ENCODE measurements at places on chromosomes 5 and 9. TPM values are rescaled to one million over a fixed set of nuclear protein-coding genes. Genes with fewer than 3 reads are reported as not detected.

The OR1J2 gene
- not detected for total RNA-seq

The CDX1 gene
- 0.49 TPM for total RNA-seq

The DBH gene
- total RNA-seq, result under 0.01 TPM

DNA sequence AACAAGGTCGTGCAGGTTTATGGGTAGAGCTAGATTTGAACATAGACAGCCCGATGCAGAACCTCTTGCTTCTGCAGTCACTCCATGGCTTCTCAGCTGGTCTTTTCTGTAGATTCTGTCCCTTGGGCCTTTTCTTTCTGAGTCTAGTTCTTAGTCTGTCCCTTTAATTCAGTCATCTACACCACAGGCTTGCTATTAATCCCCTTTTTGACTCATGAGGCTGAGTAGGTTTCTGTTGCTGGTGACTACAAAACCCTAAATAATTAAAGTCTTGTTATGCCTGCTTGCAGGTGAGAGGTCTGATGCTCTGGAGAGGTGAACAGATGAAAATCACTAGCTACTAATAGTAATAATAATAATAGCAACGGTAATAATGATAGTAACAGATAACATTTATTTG, 19.3 kb upstream of the STRBP start:
- DNase-seq, result no peak

- DNase-seq, result no peak
Measured at GRCh38 chr9:115046199-115046598, 71.8 kb downstream of the TNC start.

- DNase-seq, result no peak
Measured at GRCh38 chr5:132877938-132878337, 4.5 kb downstream of the LEAP2 start.

DNA sequence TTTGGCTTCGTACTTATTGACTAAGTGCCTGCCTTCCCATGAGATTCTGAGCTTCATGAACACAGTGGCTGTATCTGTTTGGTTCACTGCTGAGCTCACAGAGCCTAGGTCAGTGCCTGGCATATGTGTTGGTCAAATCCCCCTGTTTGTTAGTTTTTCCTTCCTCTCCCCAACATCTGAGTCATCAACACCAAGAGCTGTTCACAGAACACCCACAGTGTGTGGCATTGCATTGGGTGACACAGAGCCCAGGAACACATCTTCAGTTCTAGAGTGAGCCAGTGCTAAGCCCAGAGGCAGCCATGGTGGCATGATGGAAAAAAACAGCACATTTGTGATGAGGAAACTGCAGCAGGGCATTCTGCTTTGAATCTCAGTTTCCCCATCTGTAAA, 294.6 kb downstream of the SEC61B start:
- DNase-seq, result no peak

- DNase-seq, result no peak
Measured at GRCh38 chr9:101902051-101902450, 163.6 kb upstream of the GRIN3A start.
